Stimulated activated CD8-positive, alpha-beta memory T cell treated with anti-CD3 and anti-CD28 coated beads, Interleukin-4, amount 100 ng/mL, for 4 hours (primary cell): ENCODE measurements at places on chromosomes 11 and 22.

DNA sequence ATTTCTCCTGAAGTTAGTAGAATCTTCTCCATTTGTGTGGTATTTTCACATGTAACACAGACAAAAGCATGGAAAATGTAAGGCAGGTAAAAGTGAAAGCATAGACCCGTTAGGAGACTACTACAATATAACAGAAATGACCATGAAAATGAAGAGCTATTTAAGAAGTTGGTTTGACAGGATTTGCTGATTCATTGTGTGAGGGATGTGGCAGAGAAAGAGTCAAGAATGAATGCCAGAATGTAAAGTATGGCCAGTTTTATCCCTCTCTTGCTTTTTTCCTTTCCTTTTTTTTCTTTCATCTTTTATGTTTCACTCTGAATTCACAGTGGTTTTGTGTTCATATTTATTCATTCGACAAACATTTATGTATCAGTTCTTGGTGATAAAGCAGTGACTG is 115.9 kb downstream of the ARFGAP2 start:
- DNase-seq, result no peak

DNA sequence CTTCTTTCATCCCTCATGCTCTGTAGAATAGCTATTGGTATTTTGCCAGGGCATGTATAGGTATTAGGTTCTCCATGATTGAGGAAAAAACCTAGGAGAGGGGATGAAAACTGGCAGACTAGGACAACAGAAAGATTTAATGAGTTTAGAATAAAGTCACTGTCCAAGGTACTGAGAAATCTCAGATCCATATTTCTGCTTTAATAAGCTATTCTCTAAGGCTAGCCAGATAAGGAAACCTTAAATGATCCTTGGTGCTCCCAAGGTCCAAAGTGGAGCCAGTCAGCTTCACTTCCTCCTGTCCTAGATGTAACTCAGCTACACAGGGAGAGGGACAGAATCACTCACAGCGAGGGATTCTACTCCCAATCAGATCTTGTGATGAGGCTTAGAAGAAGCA is 13.7 kb upstream of the CSNK2A3 start:
- DNase-seq, result no peak

GRCh38 chr11:101812546-101812945 is 102.3 kb upstream of the CEP126 start:
- DNase-seq, result no peak

DNA sequence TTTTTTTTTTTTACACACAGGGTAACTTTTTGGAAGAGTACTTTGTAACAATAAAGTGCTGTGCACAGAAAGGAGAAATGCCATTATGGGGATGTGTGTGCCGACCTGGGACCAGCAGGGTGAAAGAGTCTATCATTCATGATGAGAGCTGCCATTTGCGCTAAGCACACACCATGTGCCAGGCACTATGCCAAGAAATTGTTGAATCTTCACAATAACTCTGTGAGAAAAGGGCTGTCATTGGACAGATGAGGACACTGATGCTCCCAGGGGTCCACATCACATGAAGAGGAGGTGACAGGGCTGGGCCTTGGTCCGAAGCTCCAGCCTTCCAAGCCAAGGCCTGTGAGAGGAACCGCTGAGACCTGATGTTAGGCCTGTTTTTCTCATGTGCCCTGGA is 5.6 kb downstream of the DUSP18 start:
- no peak for DNase-seq

- DNase-seq, result no peak
Measured at GRCh38 chr11:12241401-12241800, 131.0 kb downstream of the MICAL2 start.
